HFFc6 (cell line): ENCODE measurements at places on chromosomes 16 and 17.
A peak's percentile ranks its signal among the peaks of the same experiment; 100 is the strongest.

DNA sequence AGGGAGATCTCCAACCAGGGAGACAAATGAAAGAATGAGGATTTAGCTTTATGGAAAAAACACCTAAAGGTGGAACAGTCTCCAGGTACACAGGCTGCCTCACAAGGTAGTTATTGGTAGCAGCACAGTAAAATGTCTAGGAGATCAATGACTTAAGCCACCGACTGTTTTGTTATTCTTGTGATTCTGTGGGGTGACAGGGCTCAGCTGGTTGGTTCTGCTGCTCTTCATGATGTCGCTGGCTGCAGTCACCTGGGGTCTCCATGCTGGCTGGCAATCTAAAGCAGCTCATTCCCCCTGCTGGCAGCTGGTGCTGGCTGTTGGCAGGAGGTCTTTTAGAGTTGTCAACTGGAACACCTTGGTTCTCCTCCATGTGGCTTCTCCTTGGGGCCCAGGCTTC lies 69.2 kb downstream of the FOXL1 start:
- no peak for DNase-seq

GRCh38 chr17:29929533-29930408 lies at the start of gene SSH2:
SSH2 (minus strand) TSS chr17:29930228; CDS start chr17:29930000, 228 bp downstream.
- DNase-seq = peak; percentile 75

- no peak for DNase-seq
Observed at GRCh38 chr17:41614098-41614497, 1.5 kb upstream of the KRT16 start.

GRCh38 chr17:14737984-14738651 lies 437.2 kb downstream of the HS3ST3B1 start:
- peak; percentile 93 for DNase-seq

GRCh38 chr16:65316808-65317207 lies 194.9 kb upstream of the CDH11 start:
- no peak for DNase-seq

DNA sequence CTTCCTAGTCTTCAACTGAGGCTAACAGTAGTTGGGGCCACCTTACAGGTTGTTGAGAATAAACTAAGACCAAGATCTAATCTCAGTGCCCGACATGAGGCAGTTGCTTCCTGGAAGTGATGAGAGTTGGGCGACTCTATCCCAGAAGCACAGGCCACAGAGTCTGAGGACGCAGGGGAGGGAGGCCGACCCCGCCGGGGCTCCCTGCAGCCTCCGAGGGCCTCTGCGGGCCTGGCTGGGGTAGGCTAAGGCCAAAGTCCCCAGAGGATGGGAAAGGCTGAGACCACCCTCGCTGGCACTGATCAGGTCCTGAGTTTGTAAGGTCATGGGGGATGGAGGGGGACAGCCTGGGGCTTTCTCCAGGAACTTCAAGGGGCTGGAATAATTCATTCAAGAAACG lies 74.0 kb downstream of the ENGASE start:
- DNase-seq = no peak
